ENCODE measurements at places on chromosomes 7 and 10.
A peak's percentile ranks its signal among the peaks of the same experiment; 100 is the strongest.

DNA sequence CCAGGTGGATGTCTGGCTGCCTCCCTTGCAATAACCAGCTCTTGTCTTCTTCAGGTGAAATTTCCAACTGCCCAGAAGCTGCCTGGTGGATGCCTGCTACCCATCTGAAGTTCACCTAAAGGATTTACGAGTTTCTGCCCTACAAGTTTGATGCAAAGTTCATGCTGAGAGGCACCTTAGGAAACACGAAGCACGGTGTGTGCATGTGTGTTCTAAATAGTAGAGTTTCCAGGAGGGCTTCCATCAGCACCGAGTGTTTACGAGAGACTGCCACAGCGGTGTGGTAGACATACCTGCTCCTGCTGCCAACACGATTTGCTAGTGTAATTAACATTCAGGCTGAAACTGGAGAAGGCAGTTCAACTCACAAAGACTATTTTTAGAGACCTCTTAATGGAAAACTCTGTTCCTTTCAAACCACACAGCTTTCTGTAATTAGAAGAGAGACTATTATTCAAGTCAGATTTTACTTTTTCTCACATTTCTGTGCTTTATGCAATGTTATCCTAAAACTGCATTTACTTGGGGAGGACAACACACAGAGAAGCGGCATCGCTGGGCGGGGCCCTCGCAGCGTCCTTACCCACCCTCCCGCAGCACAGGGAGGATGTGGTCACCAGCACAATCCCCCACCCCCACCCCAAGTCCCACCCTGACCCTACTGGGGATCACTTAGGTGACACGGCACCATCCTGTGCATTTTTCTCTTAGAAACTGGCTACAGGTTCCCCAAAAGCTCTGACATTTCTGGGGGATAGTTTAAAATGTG, 15.5 kb upstream of the CPXM2 start:
- DNase-seq = no peak

DNA sequence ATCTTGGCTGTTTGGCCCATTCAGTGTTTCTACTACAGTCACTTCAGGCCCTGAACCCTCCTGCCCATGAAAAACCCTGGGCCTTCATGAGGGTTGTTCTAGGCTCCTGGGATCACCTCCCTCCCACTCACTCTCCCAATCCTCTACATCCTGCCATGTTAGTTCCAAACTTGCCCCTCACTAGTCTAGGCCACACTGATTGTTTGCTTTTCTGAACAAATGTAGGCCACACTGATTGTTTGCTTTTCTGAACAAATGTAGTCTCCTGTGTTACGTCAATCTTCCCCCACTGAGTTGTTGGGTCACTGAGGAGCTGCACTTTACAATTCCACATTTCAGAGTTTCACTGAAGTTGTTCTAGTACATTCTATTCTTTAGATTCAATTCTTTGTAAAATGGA, 5.3 kb upstream of the ALDH18A1 start:
- DNase-seq = no peak

- DNase-seq = no peak
Observed at GRCh38 chr10:79140855-79141254, 72.1 kb downstream of the ZMIZ1 start.

- DNase-seq = no peak
Observed at GRCh38 chr7:2225336-2225735, 7.4 kb downstream of the MAD1L1 start.

DNA sequence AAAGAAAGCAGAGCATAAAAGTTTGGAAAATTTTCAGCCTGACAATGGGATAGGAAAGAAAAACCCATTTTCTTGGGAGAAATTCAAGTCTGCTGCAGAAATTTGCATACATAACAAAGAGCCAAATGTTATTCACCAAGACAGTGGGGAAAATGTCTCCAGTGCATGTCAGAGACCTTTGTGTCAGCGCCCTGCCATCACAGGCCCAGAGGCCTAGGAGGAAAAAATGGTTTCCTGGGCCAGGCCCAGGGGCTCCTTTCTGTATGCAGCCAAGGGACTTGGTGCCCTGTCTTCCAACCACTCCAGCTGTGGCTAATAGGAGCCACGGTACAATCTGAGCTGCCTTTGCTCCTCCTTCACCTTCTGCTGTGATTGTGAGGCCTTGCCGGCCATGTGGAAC, 189.1 kb upstream of the PITRM1 start:
- no peak for DNase-seq

GRCh38 chr10:88820748-88821401, 18.3 kb downstream of the LIPM start:
- peak; percentile 12 for DNase-seq

GRCh38 chr10:60980997-60981396, 37.0 kb upstream of the RHOBTB1 start:
- DNase-seq = no peak

Measured in CD4-positive, alpha-beta T cell treated with Interleukin-21 for 1 hour (primary cell).